ENCODE measurements at places on chromosomes 1 and 21.

DNA sequence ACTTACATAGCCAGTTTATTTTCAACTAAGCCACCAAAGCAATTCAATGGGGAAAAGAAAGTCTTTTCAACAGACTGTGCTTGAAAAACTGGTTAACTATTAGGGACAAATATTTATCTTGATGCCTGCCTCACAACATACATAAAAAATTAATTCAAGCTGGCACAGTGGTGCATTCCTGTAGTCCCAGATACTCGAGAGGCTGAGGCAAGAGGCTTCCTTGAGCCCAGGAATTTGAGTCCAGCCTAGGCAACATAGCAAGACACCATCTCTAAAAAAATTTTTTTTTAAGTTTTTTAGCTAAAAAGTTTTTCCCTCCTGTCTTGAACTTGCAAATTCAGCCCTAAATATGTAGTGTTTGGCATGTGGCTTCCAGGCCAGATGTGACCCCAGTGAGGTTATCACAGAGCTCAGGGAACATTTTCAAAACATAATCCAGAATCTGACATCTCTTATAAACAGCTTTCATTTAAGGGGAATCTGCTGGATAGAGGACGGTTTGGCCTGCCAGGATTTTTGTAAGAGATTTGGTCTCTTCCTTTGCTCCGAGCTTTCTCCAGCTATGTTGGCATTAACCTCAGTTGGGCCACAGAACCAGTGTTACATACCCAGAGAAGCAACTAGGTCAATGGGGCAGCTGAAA, 46.4 kb downstream of the COL6A1 start:
- DNase-seq = no peak

- no peak for DNase-seq
These were observed 757 bp downstream of the ACADM start for GRCh38 chr1:75725266-75725665.

DNA sequence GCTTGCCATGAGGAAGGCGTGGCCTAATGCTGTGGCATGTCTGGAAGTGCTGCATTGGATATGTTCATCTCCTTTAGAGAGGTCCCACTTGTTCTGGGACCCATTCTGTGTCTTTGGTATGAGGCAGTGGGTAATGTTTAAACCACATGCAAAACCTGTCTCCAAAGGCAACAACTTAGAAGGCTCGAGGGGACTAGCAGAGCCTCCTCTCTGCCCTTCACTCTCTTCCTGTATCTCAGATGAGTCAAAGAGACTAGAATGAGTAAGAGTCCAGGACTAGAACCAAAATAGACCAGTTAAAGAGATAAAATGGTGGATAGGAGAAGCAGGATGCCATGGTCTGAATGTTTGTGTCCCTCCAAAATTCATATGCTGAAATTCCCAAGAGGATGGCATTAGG, 220.8 kb upstream of the KIAA0040 start:
- no peak for DNase-seq

GRCh38 chr1:213962508-213962907, 25.3 kb upstream of the PROX1 start:
- no peak for DNase-seq

GRCh38 chr1:218890451-218890850, 283.2 kb upstream of the LYPLAL1 start:
- no peak for DNase-seq

- no peak for DNase-seq
These were observed 421.0 kb downstream of the DSCAM start for GRCh38 chr21:40425981-40426380.

DNA sequence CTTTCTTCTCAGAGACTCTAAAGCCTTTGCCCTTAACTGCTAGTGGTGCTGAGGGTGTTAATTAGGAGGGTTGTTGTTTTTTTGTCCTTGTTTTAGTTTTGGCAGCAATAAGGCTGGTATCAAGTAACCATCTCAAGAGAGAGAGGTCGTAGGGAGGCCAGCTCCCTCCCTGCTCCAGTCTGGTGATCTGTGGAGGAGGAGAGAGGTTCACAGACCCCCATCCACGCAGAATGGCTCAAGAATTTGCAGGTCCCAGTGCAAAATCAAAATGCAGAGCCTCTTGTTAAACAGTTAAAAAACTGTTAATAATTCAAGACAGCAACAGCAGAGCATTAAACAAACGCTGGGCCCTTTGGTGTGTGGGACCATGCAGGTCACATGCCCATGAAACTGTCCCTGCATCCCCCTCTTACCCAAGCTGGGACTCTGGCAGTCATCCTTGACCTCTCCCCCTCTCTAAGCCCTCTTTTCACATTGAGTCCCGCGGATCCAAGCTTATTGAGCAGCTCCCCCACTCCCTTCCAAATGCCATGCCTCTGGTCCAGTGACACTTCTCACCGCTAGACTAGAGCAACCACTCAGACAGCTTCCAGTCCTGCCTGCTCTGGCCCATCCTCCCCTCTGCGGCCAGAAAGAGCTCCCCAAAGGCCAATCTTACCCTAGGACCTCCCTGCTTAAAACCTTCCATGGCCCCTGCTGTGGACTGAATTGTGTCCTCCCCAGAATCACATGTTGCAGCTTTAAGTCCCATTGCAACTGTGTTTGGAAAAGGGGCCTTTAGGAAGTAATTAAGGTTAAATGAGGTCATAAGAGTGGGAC, 47.7 kb upstream of the RPL11 start:
- DNase-seq = no peak

DNA sequence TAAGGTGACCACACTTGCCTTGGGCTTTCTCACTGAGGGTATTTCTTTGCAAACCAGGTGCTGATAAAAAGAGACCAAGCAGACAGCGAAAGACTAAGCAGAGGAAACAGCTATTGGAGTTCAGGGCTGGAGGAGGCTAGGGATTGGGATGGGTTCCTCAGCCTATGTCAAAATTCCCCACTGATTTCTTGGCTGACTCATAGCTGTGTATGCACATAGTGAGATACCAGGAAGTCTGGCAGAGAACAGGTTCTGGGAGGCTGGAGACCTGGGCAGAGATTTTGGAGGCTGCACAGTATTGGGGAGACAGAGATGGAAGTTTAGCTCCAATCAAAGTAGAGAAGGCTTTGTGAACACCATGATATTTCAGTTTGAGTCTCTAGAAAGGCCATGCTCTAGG, 25.3 kb downstream of the YARS1 start:
- DNase-seq = no peak

DNA sequence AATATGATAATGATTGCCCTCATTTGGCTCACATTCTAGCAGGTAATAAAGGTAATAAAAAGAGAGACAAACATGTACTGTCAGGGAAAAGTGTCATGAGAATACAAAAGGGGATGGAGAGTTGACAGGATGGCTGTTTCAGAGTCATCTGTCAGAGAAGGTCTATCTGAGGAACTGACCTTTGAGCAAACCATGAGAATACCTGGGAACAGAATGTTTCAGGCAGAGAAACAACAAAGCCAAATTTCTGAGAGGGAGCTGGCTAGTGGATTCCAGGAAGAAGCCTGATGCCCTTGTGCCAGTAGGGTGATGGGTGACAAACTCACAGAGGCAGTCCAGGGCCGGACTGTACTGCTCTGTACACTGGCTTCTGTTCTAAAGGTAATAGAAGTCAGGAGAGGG, 107.2 kb downstream of the C1orf21 start:
- no peak for DNase-seq

- no peak for DNase-seq
These were observed 141.4 kb downstream of the LHX8 start for GRCh38 chr1:75275631-75276030.

DNA sequence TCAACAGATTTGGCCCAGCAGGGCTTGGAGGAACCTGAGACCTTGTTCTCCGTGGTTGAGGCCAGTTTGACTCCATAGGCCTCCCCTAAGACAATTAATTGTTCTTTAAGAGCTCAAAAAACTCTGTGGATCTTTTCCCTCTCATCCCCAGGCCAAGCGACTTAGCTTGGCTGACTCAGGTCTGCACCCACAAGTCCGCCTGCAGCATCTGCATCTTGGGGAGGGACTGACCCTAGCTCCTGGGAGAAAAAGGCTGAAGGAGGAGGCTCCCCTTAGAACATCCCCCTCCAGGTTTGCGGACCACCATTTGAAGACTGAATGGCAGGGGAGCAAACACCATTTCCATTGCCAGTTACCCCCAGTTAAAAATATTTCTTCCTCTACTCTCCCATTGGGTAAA, 1.5 kb upstream of the HES2 start:
- no peak for DNase-seq

- DNase-seq = no peak
These were observed 115.9 kb upstream of the NEK7 start for GRCh38 chr1:198040880-198041279.

GRCh38 chr1:3368059-3368458, 86.4 kb upstream of the ARHGEF16 start:
- no peak for DNase-seq

DNA sequence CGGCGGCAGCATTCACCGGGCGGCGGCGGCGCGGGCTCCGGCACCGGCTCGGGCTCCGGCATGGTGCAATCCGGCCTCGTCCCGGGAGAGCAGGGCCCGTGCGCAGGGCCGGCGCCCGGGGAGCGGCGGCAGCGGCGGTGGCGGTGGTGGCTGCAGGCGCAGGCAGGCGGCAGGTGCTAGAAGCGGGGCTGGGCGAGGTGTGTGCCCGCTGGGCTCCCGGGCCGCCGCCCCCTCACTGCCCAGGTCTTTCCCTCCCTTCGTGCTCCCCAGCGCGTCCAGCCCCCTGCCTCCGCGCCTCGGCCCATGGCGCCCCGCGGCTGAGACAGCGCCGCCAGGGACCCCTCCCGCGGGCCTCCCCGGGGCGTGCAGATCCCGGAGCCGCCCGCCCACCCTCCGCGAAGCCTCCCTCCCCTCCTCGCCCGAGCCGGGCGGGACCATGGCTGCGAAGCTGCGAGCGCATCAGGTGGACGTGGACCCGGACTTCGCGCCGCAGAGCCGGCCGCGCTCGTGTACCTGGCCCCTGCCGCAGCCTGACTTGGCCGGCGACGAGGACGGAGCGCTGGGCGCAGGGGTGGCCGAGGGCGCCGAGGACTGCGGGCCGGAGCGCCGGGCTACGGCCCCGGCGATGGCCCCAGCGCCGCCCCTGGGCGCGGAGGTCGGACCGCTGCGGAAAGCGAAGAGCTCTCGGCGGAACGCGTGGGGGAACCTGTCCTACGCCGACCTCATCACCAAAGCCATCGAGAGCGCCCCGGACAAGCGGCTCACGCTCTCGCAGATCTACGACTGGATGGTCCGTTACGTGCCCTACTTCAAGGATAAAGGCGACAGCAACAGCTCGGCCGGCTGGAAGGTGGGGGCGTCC, 492 bp downstream of the FOXO6 start:
- no peak for DNase-seq

GRCh38 chr1:64396817-64397216, 73.1 kb upstream of the CACHD1 start:
- DNase-seq = no peak

- DNase-seq = no peak
These were observed 174.6 kb downstream of the TRIM33 start for GRCh38 chr1:114336360-114336759.

- DNase-seq = peak; percentile 16
These were observed 55.5 kb downstream of the GABPA start for GRCh38 chr21:25790122-25790877.

GRCh38 chr1:105243411-105243810, 1493.7 kb downstream of the AMY1C start:
- no peak for DNase-seq

GRCh38 chr1:117166076-117166475, 44.5 kb upstream of the TRIM45 start:
- DNase-seq = no peak

DNA sequence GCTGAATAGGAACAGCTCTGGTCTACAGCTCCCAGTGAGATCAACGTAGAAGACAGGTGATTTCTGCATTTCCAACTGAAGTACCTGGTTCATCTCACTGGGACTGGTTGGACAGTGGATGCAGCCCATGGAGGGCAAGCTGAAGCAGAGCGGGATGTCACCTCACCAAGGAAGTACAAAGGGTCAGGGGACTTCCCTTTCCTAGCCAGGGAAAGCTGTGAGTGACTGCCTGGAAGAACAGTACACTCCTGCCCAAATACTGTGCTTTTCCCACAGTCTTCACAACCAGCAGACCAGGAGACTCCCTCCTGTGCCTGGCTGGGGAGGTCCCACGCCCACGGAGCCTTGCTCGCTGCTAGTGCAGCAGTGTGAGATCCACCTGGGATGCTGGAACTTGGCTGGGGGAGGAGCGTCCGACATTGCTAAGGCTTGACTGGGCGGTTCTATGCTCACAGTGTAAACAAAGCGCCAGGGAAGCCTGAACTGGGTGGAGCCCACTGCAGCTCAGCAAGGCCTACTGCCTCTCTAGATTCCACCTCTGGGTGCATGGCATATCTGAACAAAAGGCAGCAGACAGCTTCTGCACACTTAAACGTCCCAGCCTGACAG, 14.7 kb downstream of the CR1L start:
- DNase-seq = no peak

- no peak for DNase-seq
These were observed 30.3 kb upstream of the PLA2G2C start for GRCh38 chr1:20216574-20216973.

DNA sequence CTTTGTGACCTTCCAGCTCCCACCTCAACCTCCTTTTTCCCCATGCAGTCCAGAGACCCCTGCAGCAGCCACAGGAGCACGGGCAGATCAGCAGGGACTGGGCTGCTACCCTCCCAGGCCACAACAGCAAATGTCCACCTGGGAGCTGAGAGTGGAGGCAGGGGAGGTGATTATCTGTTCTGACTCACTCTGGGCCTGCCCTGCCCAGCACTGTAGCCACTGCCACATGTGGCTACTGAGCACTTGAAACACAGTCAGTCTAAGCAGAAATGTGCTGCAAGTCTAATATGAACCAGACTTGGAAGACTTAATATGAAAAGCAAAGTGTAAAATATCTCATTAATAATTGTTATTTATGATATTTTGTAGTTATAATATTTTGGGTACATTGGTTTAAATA, 148.9 kb upstream of the VANGL1 start:
- DNase-seq = no peak

DNA sequence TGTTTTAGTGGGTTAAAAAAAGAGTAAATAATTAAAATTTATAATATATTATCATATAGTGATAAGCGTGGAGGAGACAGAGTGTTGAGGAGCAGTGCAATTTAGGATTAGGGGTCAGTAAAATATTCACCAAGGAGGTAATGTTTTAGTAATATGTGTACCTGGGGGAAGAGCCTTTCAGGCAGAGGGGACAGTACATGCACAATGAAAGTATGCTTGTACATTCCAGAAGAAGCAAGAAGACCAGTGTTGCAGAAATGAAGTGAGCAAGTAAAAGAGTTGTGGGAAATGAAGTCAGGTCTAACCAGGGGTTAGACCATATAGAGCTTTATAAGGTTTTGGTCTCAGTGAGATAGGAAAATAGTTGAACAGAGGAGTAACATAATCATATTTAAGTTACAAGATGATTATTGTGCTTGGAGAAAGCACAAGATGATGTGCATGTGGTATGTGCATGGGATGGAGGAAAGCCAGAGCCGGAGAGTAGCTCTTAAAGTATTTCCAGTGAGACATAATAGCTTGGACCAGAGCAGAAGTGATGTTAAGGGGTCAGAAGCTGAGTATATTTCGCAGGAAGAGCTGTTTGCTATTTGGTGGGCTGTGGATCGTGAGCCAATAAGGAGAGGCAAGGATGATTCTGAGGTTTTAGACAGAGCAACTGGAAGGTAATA, 44.8 kb downstream of the SNX7 start:
- DNase-seq = no peak
